ENCODE measurements at places on chromosomes 4 and X.

GRCh38 chr4:142095886-142096605, 459.7 kb downstream of the IL15 start:
- DNase-seq, result no peak

DNA sequence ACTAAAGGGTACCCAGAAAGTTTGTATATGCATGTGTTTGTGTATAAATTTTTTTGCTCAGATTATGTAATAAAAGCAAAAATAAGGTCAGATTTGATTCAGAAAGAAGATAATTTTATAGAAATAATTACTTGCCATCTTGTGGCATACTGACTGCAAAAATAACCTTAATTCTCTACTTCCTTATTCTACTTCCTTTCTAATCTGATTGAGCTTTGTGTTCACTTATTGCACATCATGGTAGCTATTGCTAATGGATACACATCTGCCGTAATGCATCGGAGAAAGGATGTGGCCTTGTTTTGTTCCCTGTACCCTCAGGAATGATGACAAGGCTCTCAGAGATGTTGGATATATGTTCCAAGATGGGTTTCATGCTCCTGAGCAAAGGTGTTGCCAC, 10.5 kb upstream of the GNPDA2 start:
- no peak for DNase-seq

- DNase-seq, result no peak
These were observed 748.2 kb upstream of the ATOH1 start for GRCh38 chr4:93080316-93080715.

GRCh38 chrX:69051901-69052300, 113.4 kb downstream of the PJA1 start:
- DNase-seq, result no peak

- DNase-seq, result no peak
These were observed 12.7 kb upstream of the GCNA start for GRCh38 chrX:71565474-71566041.

- no peak for DNase-seq
These were observed 161.0 kb upstream of the GATB start for GRCh38 chr4:151921811-151922210.

- no peak for DNase-seq
These were observed 130.0 kb downstream of the CPZ start for GRCh38 chr4:8722556-8722955.

DNA sequence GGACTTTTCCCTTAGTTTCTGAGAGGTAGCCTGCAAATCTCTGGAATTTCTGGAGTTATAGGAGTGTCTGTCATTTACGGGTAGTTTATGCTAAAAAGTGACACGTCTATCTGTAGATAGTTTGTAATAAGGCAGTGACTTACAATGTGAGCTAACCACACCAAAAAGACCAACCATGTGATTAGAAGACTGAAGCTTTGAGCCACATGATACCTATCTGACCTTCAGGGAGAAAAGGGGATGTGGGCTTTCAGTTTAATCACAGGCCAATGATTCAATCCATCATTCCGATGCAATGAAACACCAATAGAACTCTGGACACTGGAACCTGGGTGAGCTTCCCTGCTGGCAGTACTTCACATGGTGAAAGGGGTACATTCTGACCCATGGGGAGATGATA, 254.6 kb upstream of the GK2 start:
- no peak for DNase-seq

- DNase-seq, result no peak
These were observed 105.2 kb upstream of the LRPAP1 start for GRCh38 chr4:3637326-3638016.

DNA sequence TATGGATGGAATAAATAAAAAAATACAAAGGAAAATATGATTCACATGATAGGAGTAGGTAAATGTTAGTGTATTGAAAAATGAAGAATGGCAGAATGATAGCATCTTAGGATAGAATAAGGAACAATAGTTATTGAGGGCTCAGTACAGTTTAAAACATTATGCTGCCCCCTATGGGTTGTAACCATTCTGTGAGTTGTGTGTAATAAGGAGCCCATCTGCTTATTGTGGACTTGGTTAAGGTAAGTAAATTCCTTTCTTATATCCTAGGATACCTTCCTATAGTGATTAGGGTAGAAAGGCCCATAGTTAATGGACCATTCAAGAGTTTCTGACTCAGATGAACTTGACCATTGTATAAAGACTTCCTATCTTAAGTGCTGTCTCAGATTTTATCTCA, 195.8 kb downstream of the PDHA2 start:
- no peak for DNase-seq

DNA sequence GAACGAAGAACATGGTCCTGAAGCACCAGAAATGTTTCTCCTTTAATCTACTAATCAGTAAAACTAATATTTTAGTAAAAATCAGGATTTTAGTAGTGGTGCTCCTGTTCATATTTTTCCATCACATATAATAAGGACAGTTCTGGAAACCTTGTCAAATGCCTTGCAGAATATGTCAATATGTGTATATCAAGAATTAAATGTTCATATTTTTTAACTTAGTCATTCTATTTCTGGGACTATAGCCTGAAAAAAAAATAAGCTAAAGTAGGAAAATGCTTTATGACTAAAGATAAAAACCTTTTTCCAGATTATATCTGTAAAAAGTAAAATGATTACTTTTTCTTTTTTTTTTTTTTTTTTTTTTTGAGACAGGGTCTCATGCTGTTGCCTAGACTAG, 65.1 kb downstream of the MAB21L2 start:
- no peak for DNase-seq

DNA sequence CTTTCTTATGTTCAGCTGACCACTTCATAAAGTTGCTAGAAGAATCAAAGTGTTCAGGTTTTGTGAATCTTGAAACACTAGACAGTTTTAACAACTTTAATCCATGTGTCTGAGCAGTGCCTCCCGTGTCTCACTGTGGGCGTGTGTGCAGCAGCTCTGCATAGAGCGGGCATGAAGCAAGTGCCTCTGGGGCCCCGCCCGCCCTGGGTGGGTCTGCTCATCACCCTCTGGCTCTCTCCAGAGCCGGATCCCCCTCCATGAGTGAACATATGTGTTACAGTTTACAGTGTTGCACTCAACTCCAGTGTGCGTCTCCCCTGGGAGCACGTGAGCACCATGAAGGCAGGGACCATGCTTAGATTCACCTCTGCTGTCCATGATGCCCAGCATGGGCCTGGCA, 37.6 kb upstream of the CRMP1 start:
- no peak for DNase-seq

GRCh38 chr4:96874657-96875056, 1034.8 kb downstream of the PDHA2 start:
- DNase-seq, result no peak

- DNase-seq, result no peak
These were observed 17.2 kb downstream of the DHRSX start for GRCh38 chrX:2483398-2484060.

- DNase-seq, result peak; percentile 49
These were observed 877 bp downstream of the JAKMIP1 start for GRCh38 chr4:6199422-6199921.

- no peak for DNase-seq
These were observed 49.3 kb downstream of the MRPL1 start for GRCh38 chr4:77911842-77912450.

GRCh38 chr4:138401334-138401733, 159.2 kb upstream of the SLC7A11 start:
- no peak for DNase-seq

- no peak for DNase-seq
These were observed 111.0 kb downstream of the DDIT4L start for GRCh38 chr4:100079264-100079663.

GRCh38 chrX:69299285-69299684, 134.0 kb upstream of the PJA1 start:
- no peak for DNase-seq

Data from activated gamma-delta T cell (primary cell).